ENCODE measurements at places on chromosomes 1 and 21.

GRCh38 chr1:53476579-53476978, 17.4 kb downstream of the DMRTB1 start:
- no peak for DNase-seq

DNA sequence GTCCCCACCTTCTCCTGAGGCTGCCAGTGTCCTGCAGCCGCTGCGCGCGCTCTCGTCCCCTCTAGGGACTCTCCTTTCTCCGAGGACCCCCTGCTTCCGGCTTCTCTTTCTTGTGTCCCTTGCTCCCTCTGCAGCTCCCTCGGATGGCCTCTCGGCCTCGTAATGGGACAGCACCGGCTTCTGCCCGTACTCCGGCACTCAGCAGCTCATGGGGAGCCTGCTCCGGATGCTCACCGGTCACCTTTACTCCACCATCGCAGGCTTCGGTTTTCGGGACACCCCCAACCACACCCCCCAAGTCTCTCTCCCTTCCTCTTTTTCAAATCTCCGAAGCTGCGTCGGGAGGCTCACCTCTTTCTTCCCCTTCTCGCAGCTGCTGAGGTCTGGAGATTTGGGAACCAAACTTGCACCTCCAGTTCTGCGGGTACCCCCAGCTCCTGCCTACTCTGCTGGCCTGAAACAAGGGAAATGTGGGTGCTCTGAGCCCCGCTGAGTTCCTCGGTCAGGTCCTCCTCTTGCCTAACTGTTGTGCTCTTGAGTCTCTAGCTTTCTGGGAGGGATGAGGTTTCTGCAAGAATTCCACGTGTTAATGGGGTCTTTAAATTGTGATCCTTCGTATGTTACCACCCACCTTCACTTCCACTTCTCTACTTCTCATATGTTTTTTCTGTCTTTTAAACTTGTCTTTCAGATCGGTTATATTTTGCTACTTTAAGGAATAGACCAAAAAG, 930 bp downstream of the CDC14A start:
- DNase-seq, result peak; percentile 24

DNA sequence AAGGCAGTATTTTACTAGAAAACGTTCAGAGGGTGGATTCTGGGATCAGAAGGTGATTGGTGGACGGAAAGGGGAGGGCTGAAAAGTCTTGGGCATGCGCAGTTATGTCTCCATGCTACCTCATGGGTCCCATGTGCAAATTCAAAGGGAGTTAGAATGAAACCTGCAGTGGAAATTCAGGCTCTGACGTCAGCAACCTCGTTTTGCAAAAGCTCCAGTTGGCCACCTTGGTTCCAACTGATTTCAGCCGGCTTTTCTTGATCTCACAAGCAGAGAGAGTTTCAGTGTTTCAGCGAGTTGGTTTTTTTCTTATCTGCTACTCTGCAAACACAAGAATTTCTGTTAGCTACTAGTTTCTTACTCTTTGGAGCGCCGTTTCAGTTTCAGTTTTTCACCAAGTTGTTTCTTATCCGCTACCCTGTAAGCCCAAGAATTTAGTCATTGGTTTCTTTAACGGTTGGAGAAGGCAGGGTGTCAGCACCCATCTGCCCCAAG, 69.8 kb upstream of the PGBD5 start:
- DNase-seq, result no peak

DNA sequence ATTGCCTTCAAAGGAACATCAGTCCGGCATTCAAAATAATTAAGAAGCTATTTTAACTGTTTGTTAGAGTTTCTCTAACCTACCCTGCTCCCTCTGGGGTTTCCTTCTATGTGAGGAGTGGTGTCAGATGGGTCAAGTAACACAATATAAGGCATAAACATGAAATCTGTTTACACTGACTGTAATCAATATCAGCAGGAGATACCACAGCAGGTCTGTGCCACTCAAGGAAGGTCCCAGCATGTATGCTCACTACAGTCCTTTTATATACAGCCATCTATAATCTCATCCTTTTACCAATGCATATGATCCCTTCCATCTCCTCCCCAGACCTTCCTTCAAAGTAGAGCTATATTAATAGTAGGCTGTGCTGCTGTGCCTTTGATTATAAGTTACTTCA, 25.4 kb downstream of the EEIG2 start:
- no peak for DNase-seq

- no peak for DNase-seq
Observed at GRCh38 chr1:218347723-218348627, 2.8 kb downstream of the TGFB2 start.

DNA sequence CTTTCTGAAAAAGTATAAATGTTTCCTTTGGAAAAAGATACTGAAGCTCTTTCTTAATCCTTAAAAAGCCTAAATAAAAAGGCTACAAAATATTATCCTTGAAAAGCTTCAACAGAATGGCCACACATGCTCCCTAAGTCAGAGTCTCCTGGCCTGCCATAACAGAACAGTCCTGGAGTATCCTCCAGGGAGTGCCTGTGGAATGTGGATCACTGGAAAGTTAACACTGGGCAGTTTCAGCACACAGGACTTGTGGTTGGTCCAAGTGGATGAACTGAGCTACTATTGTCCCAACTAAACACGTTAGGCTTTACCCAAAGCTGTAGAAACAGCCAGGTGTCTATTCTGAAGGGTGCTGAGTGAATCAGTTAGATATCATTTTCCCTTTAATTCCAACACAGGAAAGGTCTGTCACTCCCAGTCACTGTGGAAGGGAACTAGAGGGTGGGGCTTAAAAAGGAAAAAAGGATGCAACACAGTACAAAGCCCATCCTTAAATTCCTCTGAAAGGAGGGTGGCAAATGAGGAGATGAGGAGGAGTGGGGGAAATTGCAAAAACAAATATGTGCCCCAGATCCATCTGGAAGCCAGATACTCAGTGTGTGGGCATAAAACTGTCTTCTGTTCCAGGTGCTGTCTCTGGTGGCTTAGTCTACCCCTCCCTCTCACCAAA, 196.3 kb upstream of the SPAG17 start:
- no peak for DNase-seq

DNA sequence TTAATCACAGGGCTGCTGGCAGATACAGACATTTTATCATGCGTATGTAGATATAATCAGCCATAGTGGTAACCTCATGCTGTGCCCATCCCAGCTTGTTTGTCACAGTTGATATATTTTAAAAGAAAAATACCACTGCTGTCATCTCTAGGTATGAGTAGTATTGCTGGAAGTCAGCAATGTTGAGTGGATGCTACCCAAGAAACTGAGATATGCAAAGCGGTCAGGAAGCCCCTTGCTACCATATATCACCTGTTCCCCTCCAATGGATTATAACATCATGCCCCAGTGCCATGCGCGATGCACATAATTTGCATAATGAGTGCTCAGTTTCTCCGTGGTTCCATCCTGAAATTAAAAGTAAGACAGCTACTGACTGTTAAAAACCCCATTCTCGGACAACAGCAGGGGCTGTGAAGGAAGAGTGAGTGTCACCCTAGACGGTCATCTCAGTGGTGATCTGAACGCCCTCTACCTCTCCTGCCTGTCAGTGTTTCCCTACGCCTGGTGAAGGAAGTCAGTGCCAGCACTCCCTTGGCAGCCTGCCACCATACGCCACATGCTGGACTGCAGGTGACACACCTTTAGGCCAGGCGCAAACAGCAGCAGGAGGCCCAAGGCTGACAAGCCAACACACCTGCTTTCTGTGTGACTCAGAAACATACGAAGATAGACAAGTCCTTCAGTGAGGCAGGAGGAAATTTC, 2.7 kb downstream of the IL10RB start:
- DNase-seq, result no peak

DNA sequence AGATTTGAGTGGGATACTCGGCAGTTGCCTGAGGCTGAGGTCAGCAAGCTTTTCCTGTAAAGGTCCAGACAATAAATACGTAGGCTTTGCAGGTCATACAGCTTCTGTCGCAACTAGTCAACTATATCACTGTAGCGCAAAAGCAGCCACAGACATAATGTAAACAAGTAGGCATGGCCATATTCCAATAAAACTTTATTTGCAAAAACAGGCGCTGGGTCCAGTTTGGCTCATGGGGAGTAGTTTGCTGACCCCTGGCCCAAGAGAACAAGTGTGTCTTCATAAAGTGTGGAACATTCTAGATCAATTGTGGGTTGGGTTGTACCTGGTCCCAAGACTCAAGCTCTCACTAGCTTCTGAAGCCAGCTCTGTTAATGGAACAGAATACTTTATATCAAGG, 78.8 kb downstream of the MIS18A start:
- DNase-seq, result no peak

DNA sequence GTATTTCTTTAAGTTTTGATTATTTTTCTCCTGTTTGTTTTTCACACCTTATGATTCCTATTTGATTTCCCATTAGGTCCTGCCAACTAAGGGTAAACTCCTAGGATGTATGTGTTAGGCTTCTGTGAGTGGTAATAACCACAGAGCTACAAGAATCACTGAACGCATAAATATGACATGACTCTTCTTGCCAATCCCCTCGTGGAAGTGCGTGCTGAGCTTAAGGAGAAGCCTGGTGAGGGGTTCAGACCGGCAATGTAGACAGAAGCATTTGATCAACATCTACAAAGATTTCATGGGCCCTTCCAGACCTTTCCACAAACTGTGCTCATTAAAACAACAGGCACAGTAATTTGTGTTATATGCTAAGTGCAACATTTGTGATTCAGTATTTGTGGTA, 273.8 kb upstream of the SNX7 start:
- DNase-seq, result no peak

DNA sequence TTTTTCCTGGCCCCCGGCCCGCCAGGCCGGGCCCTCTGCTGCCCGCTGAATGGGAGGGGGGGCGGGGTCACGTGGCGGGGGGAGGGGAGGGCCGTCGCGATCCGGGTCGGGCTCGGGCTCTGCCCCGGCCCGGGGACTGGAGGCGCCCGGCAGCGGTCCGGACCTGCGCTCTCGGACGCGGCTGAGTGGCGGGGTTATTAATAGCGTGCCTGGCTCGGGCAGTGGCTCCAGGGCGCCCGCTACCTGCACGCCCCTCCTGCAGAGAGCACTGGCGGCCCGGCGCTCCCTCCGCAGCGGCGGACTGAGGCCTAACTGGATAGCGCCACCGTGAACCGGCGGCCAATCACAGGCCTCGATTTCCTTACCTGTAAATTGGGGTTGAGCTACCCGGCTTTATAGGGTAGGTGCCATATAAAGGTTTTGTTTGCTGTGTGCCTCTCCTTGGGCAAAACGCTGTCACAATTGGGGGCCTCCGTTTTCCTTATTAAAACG, 28.1 kb downstream of the AHDC1 start:
- DNase-seq, result no peak

GRCh38 chr1:60448850-60449249, 375.3 kb upstream of the C1orf87 start:
- DNase-seq, result no peak

- DNase-seq, result no peak
Observed at GRCh38 chr1:100642826-100643225, 76.7 kb upstream of the VCAM1 start.

DNA sequence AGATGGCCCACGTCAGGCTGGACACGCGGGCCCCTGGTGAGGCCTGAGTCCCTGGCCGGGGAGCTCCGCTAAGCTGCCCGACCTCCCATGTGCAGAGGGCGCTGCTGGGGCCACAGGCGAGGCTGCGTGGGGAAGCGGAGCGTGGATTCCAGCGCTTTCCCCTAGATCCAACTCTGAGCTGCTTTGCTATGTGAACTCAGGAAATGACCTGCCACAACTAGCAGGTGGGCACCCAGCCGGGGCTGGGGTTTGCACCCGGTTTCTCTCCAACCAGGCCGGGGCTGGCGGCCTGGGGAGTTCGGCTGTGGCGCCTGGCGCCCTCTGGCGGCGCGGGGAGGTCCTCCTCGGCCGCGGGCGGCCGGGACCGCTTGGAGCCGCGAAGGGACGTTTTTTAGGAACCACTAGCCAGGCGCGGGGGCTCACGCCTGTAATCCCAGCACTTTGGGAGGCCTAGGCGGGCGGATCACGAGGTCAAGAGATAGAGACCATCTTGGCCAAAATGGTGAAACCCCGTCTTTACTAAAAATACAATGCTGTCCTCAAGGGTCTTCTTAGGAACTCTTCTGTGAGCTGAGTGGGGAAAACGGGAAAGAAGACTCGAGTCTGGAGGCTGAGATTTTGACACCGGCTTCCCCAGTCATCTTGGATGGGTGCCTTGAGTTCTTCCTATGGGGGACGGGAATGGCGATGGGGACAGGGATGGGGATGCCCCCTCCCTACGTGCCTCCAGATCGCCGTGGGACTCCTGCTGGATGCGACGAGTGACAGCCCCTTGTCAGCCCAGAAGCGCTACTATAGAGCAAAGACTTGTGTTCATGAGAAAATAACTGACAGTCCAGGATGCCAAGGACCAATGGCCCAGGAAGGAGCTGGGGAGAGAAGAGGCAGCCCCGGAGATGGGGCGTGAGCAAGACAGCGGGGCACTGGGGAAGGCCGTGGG, 12.6 kb downstream of the PYCR2 start:
- DNase-seq, result peak; percentile 73

GRCh38 chr1:119438761-119439160, 23.8 kb downstream of the HSD3B2 start:
- DNase-seq, result no peak

DNA sequence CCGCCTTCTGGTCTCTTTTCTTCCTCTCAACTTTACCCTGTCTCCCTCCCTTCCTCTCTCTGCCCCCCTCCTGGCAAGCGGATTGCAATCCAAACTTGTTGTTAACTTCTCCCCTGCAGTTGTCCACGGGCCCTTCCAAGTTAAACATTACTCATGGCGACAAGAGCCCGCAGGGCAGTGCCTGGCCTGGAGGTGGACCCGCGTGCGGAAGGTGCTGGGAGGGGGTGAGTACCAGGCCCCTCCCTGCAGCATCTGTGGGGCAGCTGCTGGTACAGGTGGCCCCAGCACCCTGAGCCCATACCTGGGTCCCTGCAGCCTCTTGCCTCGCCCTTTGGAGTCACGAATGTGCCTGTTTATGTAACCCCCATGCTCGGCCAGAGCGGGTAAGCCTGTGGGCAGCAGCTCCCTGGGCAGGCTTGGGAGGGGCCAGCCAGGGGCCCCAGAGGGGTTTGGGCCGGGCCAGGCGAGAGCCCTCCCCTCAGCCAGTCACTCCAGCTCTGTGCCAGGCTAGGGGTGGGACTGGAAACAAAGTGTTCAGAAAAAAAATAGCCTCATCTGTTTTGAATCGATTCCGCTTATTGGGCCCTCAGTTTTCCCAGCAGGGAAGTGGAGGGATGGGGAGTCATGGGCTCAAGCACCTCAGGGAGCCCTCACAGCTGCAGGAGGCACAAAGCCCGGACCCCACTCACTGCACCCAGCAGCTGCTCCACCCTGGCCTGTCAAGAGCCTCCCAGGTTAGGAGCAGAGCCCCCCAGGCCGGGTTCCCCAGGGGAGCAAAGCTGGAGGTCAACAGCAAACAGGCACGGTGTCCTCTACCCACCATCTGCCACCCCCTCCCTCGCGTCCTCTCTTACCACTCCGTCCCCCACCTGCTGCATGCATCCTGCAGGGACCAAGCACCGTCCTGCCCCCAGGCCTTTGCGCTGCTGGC, 14.0 kb upstream of the FAAP20 start:
- DNase-seq, result no peak

DNA sequence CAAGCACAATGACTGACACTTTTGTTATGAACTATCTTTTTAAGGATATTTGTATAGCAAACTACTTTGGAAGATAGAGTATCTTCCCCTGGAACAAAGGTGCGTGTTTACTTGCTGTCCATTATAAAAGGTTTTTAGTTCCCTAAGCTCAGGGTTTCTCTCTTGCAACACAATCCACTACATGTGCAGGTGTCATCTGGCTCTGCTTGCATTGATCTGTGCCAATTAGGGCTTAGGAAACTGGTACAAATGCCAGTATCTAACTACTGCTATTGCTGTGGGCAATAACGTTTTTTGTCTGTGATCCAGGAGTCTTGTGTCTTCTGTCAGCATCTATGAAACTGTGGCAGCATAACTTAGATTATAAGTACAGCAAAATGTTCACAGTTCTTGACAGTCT, 68.3 kb upstream of the ABCD3 start:
- no peak for DNase-seq

Data from hematopoietic multipotent progenitor cell treated with erythropoietin and hydrocortisone succinate and interleukin-3 and kit ligand, for 15 days (in vitro differentiated cells).